ENCODE measurements at places on chromosomes 2 and 18.

- DNase-seq: no peak
Measured at GRCh38 chr2:228763379-228763981, 507.6 kb downstream of the PID1 start.

DNA sequence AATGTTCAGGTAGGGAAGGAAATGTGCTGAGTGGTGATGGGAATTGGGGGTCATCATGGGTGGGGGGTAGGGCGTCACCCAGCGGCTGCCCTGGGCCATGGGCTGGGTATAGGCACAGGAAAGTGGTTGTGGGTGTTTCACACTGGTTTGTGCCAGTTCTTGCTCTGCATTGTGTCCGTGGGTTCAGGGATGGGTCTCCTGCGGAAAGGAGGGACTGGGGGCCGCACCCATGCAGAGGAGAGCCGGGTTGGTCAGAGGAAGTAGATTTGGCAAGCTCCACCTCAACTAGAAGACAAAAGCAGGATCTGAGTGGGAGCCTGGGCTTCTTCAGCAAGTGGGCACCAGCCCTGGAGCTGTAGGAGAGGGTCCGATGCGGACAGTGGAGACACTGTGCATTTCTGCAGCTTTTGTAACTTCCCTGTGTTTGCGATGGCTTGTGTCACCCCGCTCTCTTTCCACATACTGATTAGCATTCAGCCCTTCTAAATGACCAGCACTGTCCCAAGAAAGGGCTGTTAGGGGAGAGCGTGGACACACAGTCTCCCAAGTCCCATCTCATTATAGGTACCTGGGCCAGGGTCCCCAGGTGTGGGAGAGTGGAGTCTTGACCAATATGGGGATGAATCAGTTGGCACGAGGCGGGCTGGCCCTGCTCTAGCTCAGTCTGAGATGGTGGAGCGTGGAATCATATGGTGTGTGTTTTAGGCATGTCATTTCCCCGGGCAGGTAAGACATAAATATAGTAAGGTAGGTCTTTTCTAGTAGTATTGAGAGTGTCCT lies 67.2 kb downstream of the LRRFIP1 start:
- DNase-seq: no peak

DNA sequence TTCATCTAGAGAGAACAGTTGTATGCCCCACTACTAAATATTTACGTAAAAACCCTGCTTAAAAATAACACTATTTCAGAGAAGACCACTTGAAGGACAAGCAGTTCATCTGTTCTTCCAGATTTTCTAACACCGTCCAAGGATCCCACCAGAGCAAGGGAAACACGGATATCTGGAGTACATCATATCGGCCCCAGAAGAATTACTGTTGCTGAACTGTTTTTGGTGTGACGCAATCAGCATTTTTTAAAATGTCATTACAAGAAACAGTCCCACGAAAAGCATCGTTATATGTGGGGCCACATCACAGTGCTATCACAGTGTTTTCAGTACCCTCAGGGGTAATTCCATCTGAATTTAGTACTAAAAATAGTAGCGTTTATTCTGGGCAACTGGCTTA lies 134.5 kb upstream of the PKDCC start:
- DNase-seq: no peak

DNA sequence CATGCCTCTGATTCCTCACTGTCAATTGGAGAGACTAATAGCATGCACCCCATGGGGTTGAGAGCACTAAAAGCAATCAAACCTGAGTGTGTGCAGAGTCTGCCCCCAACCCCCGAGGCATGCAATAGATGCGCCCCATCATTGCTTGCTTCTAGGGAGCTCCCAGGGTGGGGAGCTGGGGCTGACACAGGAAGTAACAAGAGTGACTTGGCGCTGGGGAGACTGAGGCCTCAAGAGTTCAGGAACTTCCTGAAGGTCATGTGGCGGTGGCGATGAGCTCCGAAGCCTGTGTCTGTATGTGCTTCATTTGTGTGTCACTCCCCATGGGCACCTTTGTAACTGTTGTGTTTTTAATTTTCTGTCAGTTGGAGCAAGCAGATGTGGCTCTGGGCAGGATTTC lies 61.2 kb downstream of the CTIF start:
- DNase-seq: no peak

- DNase-seq: no peak
Measured at GRCh38 chr2:66582987-66583880, 148.3 kb downstream of the MEIS1 start.

Data from fibroblast of the aortic adventitia (primary cell).